ENCODE measurements at places on chromosomes 6 and 20.

DNA sequence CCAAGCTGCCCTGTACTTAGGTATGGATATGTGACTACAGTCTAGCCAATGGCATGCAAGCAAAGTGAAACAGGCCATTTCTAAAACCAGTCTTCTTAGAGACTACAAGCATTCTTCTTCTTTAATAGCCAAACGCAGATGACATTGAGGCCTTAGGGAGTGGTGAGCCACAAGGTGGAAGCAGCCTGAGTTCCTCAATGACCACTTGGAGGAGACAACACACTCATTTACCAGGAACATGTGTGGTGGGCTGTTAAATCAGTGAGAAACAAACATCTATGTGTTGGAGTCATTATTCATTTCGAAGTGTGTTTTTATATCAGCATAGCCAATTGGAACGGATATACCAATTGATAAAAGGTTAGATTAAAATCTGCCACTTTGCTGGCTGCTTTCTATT, 122.0 kb downstream of the GFRAL start:
- DNase-seq: no peak

GRCh38 chr6:106557837-106558236, 71.5 kb downstream of the RTN4IP1 start:
- DNase-seq: no peak

- no peak for DNase-seq
These were observed 42.9 kb downstream of the BCAS4 start for GRCh38 chr20:50837532-50838321.

DNA sequence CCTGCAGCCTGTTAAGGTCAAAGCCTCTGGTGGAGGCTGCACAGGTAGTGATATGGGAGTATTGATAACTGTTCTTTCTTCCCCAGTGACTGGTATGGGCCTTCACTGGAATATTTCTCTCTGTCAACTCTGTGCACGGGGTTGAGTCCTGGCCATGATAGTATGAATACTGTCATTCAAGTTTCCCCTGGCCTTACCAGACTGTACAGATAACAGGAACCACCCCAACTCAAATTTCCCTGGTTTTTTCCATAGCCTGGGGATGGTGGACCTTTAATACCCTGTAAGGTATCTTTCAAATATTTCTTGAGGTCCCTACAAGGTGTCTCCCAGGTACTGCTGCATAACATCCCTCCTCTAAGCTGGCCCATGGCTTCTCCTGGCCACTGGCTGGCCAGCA, 51.4 kb upstream of the TNFAIP3 start:
- DNase-seq: no peak

- no peak for DNase-seq
These were observed 188.6 kb downstream of the GJA10 start for GRCh38 chr6:90082847-90083246.

DNA sequence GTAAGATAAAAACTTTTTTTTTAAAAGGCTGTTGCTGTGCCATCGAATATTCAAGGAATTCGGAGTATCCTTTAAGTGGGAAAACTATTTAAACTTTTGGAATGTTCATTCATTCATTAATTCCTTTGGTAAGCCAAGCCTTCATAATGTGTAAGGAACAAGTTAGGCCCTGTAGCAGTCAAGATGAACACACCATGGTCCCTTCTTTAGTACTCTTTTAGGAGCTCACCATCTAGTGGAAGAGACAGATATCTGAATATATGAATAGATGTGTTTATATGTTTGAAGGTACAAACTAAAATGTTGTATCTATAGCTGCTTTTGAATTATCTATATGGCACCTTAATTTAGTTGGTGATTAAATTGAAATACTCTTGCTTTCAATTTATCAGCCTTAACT, 5.8 kb downstream of the SPO11 start:
- DNase-seq: no peak

GRCh38 chr6:56388415-56388755, 141.0 kb upstream of the COL21A1 start:
- no peak for DNase-seq

GRCh38 chr20:24633521-24633920, 164.1 kb downstream of the SYNDIG1 start:
- DNase-seq: no peak

DNA sequence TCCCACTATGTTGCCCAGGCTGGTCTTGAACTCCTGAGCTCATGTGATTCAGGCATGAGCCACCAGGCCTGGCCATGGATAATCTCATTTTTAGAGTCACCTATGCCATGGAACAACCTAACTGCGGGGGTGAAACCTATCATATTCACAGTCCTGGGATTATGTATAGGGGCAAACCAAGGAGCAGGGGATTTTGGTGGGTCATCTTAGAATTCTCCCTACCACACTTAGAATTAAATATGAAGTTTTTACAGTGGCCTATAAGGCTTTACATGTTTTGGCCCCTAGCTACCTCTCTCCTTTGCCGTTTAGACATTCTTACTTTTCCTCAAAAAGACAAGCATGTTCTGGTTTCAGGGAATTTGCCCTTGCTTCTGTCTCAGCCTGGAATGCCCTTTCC, 20.6 kb upstream of the VEGFA start:
- DNase-seq: no peak

- DNase-seq: no peak
These were observed 16.2 kb downstream of the GABRR2 start for GRCh38 chr6:89298680-89299465.

DNA sequence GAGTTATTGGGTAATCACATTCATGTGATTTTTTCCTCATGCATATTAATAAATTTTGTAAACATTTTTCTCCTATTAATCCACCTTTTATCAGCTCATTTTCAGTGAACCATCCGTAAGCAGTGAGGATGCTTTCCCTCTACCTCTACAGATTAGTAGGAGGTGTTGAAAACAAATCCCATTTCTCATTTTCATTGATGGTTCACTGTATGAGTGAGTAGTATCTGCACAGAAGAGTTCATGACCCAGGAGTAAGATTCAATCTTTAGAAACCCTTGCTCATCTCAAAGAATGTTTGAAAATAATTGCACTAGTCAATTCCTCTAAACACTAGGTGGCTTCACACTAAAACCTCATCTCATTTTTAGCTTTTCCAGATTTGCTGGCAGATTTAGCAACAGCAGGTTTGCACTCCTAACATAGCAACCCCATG, 440.0 kb downstream of the HAO1 start:
- no peak for DNase-seq

DNA sequence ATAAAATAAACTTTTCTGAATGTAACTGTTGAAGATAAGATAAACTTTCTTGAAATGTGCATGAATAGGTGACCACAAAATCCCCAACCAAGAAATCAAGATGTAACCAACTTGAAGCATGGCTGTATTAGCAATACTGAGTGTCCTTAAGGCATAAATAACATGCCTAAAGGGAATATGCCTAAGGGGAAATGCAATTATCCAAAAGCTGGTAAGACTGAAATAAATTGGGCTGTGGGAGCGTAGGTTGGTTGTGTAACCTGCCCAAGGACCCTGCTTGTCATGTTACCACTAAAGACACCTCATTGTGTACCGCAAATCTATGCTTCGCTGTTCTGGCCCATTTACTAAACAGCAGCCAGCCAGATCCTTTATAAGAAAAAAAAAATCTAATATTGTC, 200.8 kb upstream of the PDE10A start:
- no peak for DNase-seq

DNA sequence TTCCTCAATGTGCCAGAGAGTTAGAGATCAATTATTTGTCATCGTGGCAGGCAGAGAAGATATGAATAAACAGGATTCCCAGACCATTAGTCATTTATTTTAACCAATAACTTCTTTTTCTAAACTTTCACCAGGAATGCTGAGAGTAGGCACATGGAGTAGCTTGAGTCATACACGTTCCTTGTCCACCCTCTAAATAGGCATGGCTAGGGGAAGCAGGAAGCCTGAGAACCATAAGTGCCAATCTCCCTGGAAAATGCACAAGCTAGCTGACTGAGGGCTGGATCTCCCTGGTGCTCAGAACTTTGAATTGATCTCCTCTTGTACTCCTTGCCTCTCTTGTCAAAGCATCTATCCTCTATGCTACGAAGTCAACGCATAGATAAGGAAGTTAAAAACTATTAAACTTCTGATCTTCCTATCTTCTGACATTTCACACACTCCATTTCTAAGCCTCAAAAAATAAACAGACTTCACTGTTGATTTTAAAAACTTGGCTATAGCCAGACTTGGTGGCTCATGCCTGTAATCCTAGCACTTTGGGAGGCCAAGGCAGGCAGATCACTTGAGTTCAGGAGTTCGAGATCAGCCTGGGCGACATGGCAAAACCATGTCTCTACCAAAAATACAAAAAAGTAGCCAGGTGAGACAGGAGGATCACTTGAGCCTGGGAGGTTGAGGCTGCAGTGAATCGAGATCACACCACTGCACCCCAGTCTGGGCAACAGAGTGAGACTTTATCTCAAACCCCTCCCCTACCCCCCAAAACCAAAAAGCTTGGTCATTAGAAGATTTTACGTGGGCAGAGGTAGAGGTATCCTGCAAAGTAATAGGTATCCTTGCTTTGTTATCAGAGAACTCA, 11.8 kb downstream of the ADTRP start:
- no peak for DNase-seq

DNA sequence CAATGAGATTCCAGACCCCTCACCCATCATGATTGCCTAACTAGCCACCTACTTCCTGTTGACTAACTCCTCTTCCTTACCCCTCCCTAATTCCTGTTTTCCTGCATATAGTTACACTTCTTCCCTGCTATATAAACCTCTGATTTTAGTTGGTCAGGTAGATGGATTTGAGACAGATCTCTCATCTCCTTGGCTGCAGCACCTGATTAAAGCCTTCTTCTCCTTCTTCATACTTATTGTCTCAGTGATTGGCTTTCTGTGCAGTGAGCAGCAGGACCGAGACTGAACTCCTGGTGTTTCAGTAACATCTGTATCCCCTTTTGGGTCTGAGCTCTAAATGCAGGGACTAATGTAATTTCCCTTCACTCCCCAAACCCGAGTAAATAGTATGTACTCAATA, 51.7 kb upstream of the ATXN1 start:
- no peak for DNase-seq

- no peak for DNase-seq
These were observed 9.1 kb downstream of the BCAS1 start for GRCh38 chr20:54061101-54061881.

DNA sequence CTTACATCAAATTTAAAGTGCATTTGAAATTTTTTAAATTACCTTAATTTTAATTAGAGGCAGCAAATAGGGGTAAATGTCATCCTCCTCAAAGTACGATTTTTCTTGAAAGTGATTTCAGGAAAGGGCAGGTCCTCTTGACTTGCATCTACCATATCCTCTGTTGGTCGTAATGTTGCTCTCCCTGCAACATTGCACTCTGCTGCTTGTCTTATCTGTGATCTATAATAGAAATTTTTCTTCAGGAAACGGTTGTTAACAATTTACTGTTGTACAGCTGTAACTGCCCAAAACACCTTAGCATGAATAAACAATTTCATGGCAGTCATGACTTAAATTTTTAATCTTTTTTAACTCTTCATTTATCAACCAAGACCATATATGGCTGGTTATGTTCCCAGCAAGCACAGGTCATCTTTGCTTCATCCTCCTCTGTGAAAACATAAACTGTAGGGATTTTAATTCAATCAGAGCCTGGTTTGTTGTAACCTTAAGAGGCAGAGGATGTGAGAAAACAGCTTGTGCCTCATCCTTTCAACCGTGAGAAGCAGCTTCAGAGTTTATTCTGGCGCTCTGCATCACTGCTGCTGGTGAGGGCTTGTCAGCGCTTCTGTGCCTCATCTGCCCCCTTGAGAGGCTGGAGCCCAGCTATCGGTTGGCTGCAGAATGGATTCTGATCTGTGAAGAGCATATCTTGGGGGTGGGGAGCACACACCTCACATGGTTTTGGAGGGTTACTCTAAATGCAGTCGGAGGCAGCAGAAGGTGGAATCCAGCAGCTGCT, 56.0 kb downstream of the CTNNBL1 start:
- no peak for DNase-seq

Data from NCI-H1092 treated with DMSO at 0.1 percent for 48 hours (cell line).